PC-3 (cell line): ENCODE measurements at places on chromosomes 4 and X.

- DNase-seq, result no peak
- no peaks in the 10 kb centered on the region for H3K36me3 ChIP-seq
- peaks cover 25% of the 10 kb centered on the region for H3K4me1 ChIP-seq
Observed at GRCh38 chr4:1874201-1874600, 3.0 kb downstream of the NSD2 start.

- no peak for DNase-seq
- no peak overlapping the region for H3K4me3 ChIP-seq
- no peak overlapping the region for H3K27ac ChIP-seq
- H3K4me1 ChIP-seq, result peaks cover 4% of the 10 kb centered on the region
Observed at GRCh38 chrX:108299704-108300103, 138.5 kb downstream of the COL4A6 start.

GRCh38 chr4:144948009-144948408 is 150.0 kb downstream of the ANAPC10 start:
- DNase-seq, result no peak
- H3K27ac ChIP-seq, result no peak overlapping the region
- H3K36me3 ChIP-seq, result no peaks in the 10 kb centered on the region
- no peak overlapping the region for H3K4me3 ChIP-seq
- peaks cover 6% of the 10 kb centered on the region; the same call in 1 of the 2 replicates for H3K27me3 ChIP-seq
- H3K4me1 ChIP-seq, result no peaks in the 10 kb centered on the region

DNA sequence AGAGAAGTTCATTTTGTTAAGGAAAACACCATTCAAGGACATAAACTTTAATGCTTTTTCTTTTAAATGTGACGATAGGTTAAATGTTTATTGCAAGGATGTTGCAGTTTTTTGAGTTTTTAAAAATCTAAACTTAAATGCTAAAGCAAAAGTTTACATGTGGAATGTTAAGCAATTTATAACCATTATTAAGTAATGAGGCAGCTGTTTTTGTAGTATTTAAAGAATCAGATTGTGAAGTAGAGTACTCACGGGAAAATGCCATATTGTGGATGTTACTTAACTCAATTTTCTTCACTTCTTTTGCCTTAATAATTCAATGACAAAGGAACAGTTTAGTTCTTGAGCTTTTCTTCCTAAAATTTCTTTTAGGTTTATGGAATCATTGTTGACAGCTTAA is 43.5 kb downstream of the UBE2K start:
- no peak overlapping the region for H3K4me3 ChIP-seq

- H3K4me3 ChIP-seq, result no peak overlapping the region
- H3K27me3 ChIP-seq, result no peaks in the 10 kb centered on the region
- no peak overlapping the region for H3K27ac ChIP-seq
- no peak for DNase-seq
- no peaks in the 10 kb centered on the region for H3K4me1 ChIP-seq
- H3K36me3 ChIP-seq, result no peaks in the 10 kb centered on the region
Observed at GRCh38 chr4:66275411-66276038, 605.2 kb upstream of the EPHA5 start.

GRCh38 chr4:141640696-141641095 is 4.3 kb downstream of the IL15 start:
- no peak overlapping the region for H3K27ac ChIP-seq
- H3K27me3 ChIP-seq, result no peaks in the 10 kb centered on the region
- no peaks in the 10 kb centered on the region for H3K36me3 ChIP-seq
- H3K4me1 ChIP-seq, result peaks cover 48% of the 10 kb centered on the region
- H3K4me3 ChIP-seq, result no peak overlapping the region

DNA sequence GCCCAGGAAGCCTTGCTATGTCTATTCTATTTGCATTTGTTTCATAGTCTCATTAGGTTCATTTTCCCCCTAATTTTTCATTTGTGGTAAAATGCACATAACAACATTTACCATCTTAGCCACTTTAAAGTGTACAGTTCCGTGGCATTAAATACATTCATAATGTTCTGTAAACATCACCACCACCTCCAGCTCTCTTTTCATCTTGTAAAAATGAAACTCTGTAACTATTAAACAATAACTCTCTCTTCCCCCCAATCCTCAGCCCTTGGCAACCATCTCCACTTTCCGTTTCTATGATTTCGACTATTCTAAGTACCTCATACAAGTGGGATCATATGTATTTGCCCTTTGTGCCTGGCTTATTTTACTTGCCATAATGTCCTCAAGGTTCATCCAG is 19.9 kb downstream of the ARHGEF38 start:
- no peaks in the 10 kb centered on the region for H3K27me3 ChIP-seq
- no peak overlapping the region for H3K27ac ChIP-seq
- H3K4me3 ChIP-seq, result no peak overlapping the region
- no peak for DNase-seq
- H3K36me3 ChIP-seq, result no peaks in the 10 kb centered on the region

GRCh38 chr4:141686879-141687278 is 50.5 kb downstream of the IL15 start:
- H3K36me3 ChIP-seq, result no peaks in the 10 kb centered on the region
- DNase-seq, result peak; percentile 96
- no peaks in the 10 kb centered on the region for H3K27me3 ChIP-seq
- no peak overlapping the region for H3K4me3 ChIP-seq
- H3K27ac ChIP-seq, result peak overlapping the region; percentile 58

DNA sequence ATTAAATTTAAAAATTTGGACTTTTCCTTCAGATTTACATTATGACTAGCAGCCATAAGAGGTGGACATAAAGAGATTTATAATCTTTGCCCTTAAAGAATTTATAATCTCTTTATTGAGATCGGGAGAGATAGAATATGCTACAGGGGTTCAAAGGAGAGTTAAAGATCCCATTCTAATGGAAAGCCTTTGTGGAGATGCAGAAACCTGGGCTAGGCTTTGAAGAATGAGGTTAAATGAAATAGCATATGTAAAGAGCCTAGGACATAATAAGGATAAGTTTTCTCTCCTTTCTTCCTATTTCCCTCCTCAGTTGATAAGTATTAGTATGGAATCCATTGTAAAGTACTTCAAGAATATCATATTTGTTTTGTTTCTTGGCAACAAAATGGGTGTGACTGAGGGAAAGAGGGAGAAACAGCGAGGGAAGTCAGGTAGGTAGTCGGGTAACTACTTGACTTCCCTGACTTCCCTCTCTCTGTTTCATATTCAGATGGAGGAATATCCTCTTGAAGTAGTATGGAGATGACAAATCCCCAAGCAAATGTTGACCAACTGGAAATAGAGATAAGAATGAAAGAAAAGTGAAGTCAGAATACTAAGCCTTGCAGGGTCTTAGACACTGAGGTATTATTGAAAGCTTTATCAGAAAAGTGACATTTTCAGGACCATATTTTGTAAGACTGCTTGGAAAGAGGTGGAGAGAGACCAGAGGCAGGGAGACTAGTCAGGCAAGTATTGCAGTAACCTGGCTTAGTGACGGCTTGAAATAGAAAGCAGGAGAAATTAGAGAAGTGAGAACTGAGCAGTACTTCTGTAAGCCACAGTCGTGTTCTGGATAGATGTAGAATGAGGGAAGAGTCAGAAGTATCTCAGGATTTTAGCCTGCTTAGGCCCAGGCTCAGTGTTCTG is 82.9 kb downstream of the PDLIM5 start:
- peaks cover 22% of the 10 kb centered on the region for H3K4me1 ChIP-seq
- DNase-seq, result no peak
- H3K27ac ChIP-seq, result no peak overlapping the region

DNA sequence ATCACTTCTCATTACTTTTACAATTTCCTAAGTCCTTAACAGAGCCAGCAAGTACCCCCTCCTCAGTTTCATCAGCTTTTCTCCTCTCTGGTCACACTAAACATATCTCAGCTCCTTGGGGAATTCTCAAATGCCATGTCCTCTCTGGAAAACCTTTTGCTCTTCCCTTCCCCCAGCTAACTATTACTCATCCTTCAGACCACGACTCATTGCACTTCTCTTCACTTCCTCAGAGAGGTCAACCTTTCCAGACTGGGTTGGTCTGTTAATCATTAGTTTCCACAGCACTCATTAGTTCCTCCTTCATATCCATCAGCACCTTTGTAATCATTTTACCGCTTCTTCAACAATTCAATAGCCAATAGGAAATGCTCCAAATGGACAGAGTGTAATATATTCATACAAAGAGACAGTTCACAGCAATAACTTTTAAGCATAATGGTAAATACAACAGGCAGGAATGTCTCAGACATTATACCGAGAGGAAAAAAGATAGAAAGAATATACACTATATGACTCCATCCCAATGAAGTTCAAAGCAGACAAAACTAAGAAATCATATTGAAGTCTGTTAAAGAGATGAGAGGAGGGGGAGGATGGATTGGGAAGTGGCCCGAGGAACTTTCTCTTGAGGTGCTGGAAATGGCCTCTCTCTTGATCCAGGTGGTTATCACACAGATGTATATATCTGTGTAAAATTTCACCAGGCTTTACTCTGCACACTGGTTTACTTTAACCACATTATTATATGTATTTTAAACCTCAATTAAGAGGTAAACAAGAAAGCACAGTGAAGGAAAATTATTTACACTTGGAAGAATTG is 39.6 kb downstream of the DDX60L start:
- H3K4me1 ChIP-seq, result peaks cover 19% of the 10 kb centered on the region
- DNase-seq, result peak; percentile 71
- H3K4me3 ChIP-seq, result no peak overlapping the region
- H3K36me3 ChIP-seq, result peaks cover 9% of the 10 kb centered on the region; the same call in 1 of the 2 replicates
- H3K27ac ChIP-seq, result peak overlapping the region; percentile 49

- no peak overlapping the region for H3K27ac ChIP-seq
- H3K4me3 ChIP-seq, result no peak overlapping the region
- H3K27me3 ChIP-seq, result no peaks in the 10 kb centered on the region
- H3K4me1 ChIP-seq, result no peaks in the 10 kb centered on the region
- DNase-seq, result no peak
Observed at GRCh38 chr4:1206299-1207156, 34.1 kb upstream of the SPON2 start.

- no peak overlapping the region for H3K4me3 ChIP-seq
- DNase-seq, result no peak
- peaks cover 49% of the 10 kb centered on the region for H3K27me3 ChIP-seq
- no peaks in the 10 kb centered on the region for H3K36me3 ChIP-seq
Observed at GRCh38 chr4:16750882-16751642, 147.4 kb downstream of the LDB2 start.

DNA sequence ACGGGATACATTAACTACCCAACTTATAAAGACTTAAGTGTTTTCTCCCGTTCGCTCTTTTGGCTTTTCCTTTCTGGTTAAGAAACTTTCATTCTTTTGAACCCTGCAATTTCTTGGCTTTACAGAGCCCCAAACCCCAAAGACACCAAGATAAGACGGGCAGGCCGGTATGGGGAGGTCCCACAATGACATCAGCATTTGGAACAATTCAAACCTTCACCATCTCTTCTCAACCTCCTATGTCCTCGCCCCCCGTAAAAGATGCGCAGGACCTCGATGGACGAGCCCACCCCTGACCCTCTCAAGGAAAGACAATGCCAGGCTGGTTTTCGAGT is 999 bp downstream of the ZNF518B start:
- no peaks in the 10 kb centered on the region for H3K27me3 ChIP-seq
- H3K27ac ChIP-seq, result 0 out of 2 replicates have a peak overlapping the region, but pooled peaks have one; percentile 9
- no peak for DNase-seq

DNA sequence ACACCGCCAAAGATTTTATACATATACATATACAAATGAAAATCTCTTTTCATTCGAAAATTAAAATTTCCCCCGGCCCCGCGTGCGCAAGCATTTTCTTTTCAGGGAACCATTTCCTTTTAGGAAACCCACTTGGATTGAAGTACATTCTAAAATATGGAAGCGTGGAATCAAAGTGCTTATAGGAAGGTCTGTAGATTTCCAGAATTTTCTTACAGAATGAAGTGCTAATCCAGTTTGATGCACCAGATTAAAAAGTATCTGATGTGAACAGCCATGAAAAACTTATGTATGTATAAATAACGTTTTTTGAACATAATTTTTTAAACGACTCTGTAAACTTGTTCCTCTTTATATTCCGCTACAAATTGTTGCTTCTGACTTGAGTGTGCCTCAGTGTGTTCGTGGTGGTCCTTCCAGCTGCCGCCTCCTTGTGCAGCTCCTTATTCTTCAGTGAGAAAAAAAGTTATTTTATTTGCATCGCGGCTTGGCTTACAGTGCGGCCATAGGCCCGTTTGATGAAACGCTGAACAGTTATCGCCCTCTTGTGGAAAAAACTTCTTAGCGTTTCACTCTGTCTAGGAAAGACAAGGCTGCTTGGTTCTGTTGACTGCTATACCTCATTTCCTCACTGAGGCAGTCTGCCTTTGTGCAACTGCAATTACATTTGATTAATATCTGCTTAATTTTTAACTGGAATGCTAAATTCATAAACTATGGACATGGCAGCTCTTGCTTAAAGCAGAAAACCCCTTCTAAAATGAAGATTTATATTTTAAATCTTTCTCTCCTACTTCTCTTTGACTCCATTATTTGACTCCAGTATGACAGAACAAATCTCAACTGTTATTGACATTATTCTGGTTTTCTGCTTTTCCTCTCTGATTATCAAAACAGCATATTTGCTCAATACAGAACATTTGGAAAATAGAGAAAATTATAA is 4.7 kb upstream of the NKX6-1 start:
- H3K27me3 ChIP-seq, result no peaks in the 10 kb centered on the region
- DNase-seq, result peak; percentile 78
- no peaks in the 10 kb centered on the region for H3K36me3 ChIP-seq
- no peaks in the 10 kb centered on the region for H3K4me1 ChIP-seq
- no peak overlapping the region for H3K4me3 ChIP-seq

DNA sequence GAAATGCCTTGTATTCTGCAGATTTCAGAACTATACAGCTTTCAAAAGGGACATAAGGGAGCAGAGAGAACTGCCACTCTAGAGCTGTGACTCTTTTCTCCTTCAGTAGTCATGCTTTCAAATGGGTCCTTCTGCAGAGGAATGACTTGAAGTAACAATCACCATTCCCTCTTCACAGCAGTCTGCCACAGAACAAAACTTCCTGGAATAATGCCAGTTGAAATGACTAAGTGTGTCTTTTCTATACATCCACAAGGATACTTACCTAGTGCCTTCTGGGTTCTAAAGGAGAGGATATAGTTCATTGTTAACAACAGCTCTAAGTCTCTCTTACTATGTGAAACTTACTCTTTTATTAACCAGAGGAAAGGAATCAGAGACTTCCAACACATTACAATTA is 515.4 kb upstream of the ATOH1 start:
- no peak overlapping the region for H3K27ac ChIP-seq
- H3K4me1 ChIP-seq, result peaks cover 11% of the 10 kb centered on the region; the same call in 1 of the 2 replicates
- H3K4me3 ChIP-seq, result no peak overlapping the region
- no peaks in the 10 kb centered on the region for H3K27me3 ChIP-seq
